ENCODE measurements at places on chromosomes 5 and 9.

GRCh38 chr9:92947268-92948037 lies at the start of gene FGD3:
FGD3 (plus strand) TSS chr9:92947523; CDS start chr9:92976257, 28,734 bp downstream.
- DNase-seq: peak; percentile 40

- no peak for DNase-seq
Observed at GRCh38 chr5:132222649-132223038, 5.0 kb downstream of the P4HA2 start.

DNA sequence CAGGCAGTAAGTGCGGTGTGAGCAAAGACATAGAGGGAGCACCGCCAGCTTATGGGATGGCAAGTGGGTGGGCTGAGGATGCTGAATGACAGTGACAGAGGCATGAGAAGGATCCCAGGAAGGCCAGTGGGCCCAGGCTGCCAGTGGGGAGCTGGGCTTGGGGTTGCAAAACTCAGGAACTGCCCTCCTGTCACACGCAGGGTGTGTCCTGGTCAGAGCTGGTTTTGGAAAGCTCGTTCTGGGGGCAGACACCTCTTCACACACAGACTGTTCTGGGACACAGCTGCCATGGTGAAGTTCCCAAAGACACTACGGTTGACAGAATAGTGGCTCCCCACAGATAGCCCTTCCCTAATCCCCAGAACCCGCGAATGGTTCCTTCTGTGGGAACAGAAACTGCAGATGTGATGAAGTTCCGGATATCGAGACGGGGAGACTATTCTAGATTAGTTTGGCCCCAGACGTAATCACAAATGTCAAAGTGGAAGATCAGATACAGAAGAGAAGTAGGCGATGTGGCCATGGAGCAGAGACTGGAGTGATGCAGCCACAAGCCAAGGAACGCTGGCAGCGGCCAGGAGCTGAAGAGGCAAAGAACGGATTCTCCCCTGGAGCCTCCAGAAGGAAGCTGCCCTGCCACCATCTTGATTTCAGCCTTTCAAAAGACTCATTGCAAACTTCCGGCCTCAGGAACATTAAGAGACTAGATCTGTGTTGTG lies 159.0 kb downstream of the COL23A1 start:
- DNase-seq: no peak

DNA sequence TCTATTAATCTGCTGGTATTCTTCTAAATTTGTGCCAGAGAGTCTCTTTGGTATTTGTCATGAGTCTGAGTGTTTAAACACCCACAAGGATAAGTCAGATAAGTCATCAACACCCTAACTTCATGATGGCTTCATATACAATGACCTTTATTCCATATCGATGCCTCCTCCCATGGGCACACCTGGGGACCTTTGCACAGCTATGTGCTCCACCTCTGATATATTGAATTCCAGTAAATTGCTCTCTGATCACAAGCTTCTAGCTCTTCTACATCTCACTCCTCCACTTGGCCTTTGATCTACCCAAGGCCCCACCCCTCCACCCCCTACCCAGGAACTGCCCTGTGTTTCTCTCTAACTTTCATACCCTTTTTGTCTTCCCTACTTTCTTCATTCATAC lies 102.7 kb upstream of the MIER3 start:
- DNase-seq: no peak

DNA sequence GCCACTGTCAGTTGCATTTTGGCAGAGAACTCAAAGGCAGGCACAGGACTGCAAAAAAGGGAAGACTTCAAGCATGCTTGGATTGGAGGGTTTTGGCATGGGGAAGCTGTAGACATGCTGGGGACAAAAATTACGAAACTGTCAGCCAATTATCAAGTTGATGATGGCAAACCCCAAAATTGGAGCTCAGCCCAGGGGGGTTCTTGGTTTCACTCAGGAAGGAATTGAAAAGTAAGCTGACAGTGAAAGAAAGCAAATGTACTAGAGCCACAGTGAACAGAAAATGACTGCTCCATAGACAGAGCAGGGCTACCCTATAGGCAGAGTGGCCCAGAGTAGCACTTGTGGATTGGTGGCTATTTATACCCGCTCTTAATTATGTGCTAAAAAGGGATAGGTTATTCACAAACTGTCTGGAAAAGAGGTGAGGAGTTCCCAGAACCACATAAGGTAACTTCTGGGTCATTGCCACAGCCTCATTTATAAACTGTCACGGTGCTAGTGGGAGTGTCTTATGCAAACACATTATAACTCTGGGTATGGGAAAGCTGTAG lies 14.6 kb upstream of the CFAP95 start:
- no peak for DNase-seq

DNA sequence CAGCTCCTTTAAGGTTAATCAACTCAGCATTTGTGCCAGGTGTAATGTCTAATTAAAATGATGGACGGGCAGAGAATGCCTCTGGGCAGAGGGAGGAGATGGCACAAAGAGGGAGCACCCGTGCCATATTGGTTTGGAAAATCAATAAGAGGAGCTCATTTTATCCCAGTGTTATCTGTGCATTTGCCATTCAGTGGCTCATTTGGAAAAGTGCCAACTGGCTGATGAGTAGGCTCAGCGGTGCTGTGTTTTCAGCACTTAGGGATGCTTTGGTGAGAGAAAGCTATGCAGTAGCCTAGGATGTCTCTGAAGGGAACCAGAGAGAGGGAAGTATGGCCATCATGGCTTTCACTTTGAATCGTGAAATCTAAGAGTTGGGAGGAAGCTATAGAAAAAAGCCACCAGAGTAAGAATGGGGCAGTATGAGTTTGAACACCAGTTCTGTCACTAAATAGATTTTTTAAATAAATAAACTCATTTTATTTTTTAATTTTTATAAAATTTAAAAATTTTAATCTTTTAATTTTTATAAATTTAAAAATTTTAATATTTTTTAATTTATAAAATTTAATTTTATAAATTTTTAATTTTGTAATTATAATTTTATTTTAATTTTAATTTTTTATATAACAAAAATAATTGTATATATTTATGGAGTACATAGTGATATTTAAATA lies 472.8 kb downstream of the BRINP1 start:
- no peak for DNase-seq

DNA sequence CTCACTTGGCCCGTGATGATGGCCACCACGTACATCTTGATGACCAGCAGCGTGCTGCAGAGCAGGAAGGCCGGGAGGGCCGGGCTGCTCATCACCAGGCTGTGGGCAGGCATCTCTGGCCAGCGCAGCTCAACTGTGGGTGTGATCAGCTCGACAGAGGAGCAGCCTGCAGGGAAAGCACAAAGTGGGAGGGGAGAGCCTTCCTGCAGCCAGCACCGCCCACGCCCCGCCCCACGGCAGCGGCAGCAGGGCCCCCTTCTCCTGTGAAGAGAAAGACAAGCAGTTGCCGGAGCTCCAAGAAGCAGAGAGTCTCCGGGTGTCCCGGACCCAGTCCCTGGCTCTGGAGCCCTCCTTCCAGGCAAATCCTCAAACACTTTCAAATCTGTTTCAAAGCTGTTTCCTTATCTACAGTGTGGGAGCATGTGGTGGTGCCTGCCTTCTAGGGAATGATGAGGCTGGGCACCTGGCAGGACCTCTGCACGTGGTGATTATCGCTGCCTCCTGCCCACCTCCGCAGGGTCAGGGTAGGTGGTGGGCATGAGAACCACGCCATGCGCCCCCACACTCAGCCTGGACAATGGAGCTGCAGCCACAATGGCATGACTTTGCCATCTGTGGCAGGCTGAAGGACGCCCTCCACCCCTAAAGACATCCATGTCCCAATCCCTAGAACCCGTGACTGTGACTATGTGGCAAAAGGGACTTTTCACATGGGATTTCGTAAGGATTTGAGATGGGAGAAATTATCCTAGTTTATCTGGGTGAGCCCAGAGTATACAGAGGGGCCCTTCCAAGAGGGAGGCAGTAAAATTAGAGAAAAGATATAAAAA lies at the start of gene PTGES:
Gene PTGES (minus strand): TSS at position 143 of the 830 bp plus-strand sequence. CDS start 30 bp downstream, at position 113.
- peak; percentile 70 for DNase-seq

DNA sequence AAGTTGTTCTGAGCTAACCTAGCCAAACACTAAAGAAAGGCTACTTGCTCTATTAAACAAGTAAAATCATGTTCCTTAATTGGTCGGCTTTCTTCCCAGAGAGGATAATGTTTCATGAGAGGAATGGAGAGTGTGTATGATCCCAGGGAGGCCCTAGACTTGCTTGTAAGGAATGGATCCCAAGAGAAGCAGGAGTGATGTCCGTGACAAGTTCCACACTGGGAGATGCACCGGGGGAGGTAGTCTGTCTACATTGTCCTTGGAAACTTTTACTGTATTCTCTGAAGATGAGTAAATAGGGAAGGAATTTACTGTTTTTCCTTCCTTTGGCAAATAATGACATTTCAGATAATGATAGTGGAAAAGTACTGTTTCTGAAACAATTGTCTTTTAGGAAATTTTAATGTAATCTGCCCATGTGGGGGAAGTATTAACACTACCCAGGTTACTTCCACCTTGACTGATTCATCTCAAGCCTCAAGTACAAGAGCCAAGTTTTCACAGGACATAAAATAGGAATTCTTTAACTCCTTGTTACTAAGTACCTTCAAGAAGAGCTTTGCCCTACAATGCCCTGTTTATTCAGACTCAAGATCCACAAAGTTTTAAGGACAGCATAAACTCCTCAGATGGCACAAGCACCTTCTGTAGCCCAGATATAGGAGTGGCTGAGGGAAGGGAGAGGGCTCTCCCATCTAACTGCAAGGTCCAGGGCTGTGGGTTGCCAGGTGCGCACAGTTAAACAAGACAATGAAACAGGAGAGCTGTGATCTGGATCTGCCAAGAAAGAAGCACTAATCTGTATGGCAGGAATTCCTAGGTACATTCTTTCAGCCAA lies 152.1 kb downstream of the GNA14 start:
- DNase-seq: peak; percentile 24

GRCh38 chr5:171365351-171365750 lies 22.3 kb upstream of the NPM1 start:
- DNase-seq: no peak

- DNase-seq: no peak
Observed at GRCh38 chr5:178797101-178797521, 62.6 kb upstream of the ZNF354B start.

GRCh38 chr9:111632695-111633388 lies 1.7 kb downstream of the DNAJC25 start:
- DNase-seq: no peak

DNA sequence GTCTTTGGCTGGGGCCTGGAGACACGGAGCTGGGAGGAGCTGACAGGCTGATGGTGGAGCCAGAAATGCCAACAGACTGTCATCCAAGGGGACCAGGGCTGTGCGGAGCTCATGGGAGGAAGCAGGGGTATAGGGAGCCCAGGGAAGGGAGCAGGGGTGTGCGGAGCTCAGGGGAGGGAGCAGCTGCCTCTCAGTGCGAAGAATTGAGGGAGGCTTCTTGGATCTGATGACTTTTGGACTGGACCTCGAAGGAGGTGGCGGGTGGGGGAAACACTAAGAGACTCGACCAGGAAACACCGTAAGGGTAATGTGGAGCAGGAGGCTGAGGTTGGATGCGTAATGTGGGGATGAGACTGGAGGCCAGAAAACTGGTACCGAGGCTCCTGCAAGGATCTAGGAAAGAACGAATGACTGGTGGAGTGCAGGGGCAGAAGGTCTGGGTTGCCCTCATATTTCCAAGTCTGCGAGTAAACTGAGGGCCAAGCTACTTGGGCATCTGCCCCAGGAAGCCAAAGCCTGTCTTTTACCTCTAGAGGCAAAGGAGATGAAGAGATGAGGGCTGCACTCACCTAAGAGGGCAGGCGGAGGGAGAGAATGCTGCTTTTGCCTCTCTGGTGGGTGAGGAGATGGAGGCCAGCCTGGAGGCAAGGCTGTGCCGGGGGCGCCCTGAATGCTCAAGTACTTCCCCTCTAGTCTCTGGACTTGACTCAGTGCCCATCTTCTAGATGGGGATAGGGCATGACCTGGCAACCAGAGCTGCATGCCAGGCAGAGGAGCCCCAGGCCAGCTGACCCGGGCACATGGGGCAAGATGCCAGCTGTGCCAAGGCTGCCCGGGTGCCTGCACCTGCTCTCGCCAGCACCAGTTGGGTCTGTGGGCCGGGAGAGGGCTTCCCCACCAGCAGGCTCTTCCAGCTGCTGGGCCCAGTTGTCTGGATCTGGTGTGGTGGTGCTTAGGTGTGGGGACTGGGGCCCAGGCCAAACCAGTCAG lies 2.3 kb downstream of the PTGS1 start:
- no peak for DNase-seq

DNA sequence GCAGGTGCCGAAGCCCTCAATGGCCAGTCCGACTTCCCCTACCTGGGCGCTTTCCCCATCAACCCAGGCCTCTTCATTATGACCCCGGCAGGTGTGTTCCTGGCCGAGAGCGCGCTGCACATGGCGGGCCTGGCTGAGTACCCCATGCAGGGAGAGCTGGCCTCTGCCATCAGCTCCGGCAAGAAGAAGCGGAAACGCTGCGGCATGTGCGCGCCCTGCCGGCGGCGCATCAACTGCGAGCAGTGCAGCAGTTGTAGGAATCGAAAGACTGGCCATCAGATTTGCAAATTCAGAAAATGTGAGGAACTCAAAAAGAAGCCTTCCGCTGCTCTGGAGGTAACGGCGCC lies 32.9 kb downstream of the CXXC5 start:
- DNase-seq: no peak

GRCh38 chr9:27440888-27441740 lies 83.0 kb upstream of the IFNK start:
- DNase-seq: no peak

DNA sequence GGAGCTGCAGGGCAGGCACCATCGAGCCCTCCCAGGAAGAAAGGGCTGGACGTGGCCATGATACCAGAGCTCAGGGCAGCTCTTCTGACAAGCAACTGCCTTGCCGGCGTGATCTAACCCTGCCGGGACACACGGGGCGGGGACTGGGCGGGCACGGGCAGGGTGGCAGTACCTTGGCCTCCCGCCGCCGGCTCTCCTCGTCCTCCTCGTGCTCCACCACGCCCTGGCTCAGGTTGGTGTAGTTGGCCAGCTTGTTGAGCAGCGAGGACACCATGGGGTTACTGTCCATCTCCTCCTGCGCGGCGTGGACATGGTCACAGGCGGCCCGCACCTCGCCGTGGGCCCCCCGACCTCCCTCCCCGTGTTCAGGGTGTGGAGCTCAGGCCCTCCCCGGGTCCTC lies 18.5 kb downstream of the SLC12A7 start:
- no peak for DNase-seq

DNA sequence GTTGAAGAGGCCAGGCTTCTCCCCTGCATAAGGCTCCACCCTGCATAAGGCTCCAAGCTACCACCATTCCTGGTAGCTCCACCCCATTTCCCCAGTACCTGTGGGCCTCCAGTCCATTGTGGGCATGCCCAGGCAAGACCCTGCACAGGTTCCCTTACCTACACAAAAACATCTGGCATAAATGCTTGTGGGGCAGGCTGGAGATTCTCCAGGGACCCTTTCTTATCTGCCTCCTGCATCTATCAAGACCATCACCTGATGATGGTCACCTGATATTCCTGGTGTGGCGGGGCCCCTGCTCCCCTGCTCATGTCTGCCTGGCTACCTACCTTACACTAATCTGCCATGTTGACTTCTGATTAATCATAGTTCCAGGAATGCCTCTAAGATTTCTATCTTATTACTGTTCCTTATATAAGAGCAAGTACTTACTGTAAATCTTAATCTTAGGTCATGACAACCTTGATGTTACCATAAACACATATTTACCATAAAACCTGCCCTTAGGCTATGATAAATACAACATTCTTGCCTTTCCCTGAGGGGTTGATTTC lies 41.0 kb downstream of the FGD3 start:
- DNase-seq: no peak

GRCh38 chr5:111004291-111004690 lies 67.2 kb upstream of the TSLP start:
- DNase-seq: no peak

- DNase-seq: no peak
Observed at GRCh38 chr5:175824676-175825075, 46.7 kb upstream of the CPLX2 start.

GRCh38 chr5:31770998-31771397 lies 132.1 kb downstream of the PDZD2 start:
- DNase-seq: no peak

GRCh38 chr5:102762562-102763227 lies 7.6 kb downstream of the PAM start:
- no peak for DNase-seq
